ENCODE measurements at places on chromosomes 2 and 18. TPM values are rescaled to one million over a fixed set of nuclear protein-coding genes. Genes with fewer than 3 reads are reported as not detected.

Gene PGAP1
- 44.9 TPM for total RNA-seq

Gene GIGYF2
- 67.5 TPM for total RNA-seq

Gene GCG
- total RNA-seq: not detected

Gene CREG2
- total RNA-seq: not detected

Gene MARS2
- 13.7 TPM for total RNA-seq

Gene ACYP2
- 13.9 TPM for total RNA-seq

Gene HNRNPLL
- 50.5 TPM for total RNA-seq

Gene FBXO15
- 2.1 TPM for total RNA-seq

DNA sequence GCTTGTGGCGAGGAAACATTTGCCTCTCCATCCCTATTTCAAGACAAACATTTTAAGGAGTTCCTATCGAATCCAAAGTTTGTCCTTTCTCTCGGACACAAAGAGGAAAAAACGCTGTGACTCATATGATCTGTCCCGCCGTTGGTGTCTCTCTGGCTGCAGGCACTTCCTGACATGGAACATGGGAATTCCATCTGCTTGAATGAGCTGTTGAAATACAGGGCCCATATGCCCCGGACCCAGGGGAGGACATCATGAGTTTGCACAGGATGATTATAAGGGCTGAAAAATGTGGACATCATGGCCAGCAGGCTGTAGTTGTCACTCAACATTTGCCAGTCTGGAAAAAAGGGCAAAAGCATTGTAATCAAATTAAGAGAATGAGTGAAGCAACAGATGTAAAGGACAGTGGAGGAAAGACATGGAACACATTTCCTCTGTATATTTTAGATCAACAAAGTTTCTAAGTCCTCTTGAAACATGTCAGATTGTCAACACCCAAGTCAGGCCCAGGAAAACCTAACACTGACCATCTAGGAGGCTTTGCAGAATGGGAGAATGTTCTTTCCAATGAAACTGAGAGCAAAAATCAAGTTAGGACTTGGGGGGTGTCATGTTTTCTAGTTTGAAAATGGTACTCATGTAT is 103.2 kb upstream of the SMIM21 start:
- H3K4me3 ChIP-seq: no peak overlapping the region
- no peak for DNase-seq
- H3K4me1 ChIP-seq: no peaks in the 10 kb centered on the region

DNA sequence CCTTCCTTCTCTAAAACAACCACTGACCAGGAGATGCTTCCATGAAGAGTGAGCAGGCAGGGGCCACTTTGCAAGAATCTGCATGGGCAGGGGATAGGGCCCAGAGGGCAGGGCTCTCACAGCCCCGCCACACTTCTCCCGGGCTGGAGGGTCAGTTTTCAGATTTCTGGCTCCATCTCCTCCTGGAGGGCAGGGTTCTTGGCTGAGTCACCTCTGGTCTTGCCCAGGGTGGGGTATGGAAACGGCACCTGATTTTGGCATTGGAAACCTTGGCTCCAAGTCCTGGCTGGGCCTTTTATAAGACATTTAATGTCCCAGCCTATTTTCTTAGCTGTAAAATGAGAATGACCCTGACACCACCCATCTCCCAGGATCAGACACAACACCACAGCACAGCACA is 27.6 kb upstream of the ASPRV1 start:
- H3K4me1 ChIP-seq: peaks cover 4% of the 10 kb centered on the region
- no peak for DNase-seq
- H3K27me3 ChIP-seq: no peaks in the 10 kb centered on the region
- H3K27ac ChIP-seq: no peak overlapping the region
- H3K36me3 ChIP-seq: no peaks in the 10 kb centered on the region
- H3K4me3 ChIP-seq: no peak overlapping the region

DNA sequence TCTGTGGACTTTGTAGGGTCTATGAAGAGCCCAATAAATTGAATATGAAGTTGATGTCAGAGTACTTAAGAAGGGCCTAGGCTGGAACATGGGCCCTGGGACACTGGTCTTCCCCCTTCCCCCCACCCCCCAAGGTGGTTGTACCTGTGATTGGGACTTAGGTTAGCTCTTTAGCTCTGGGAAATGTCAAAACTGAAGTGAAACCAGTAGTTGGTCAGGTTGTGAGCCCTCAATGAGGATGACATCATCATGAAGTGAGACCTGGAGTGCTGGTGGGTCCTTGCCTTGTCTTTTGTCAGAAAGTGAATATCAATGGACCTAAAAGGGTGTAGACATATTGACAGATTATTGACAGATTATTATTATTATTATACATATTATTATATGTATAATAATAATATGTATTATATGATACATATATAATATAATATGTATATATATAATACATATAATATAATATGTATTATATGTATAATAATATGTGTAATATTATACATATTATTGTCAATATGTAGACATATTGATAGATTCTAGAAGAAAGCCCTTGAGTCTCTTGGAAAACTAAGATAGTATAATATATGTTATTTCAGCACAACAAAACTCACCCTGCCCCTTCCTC is 5.4 kb downstream of the MARS2 start:
- peaks cover 30% of the 10 kb centered on the region for H3K36me3 ChIP-seq
- no peaks in the 10 kb centered on the region for H3K27me3 ChIP-seq
- H3K4me3 ChIP-seq: no peak overlapping the region

- no peak for DNase-seq
- H3K4me3 ChIP-seq: no peak overlapping the region
- H3K36me3 ChIP-seq: no peaks in the 10 kb centered on the region
- H3K27ac ChIP-seq: no peak overlapping the region
- peaks cover 11% of the 10 kb centered on the region for H3K4me1 ChIP-seq
Observed at GRCh38 chr18:76456018-76456750, 38.9 kb downstream of the ZNF516 start.

DNA sequence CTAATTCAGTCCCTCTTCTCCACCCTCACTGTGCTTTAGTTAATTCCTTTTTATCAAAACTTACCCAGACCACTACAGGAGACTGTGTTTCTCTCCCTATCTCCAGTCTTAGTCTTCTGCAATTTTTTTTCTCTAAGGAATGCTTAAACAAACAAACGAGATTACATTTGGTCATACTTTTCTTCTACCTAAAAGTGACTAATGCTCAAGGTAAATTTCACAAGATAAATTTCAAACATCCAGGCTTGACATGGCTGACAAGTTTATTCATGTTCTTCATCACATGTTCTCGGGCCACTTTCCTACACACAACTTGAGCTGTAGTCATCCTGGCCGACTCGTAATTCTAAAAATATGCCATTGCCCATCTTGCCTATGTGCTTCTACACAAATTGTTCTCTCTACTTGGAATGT is 23.2 kb upstream of the ACSL3 start:
- no peak overlapping the region for H3K4me3 ChIP-seq
- peaks cover 14% of the 10 kb centered on the region for H3K4me1 ChIP-seq
- no peaks in the 10 kb centered on the region for H3K36me3 ChIP-seq
- H3K27me3 ChIP-seq: peaks cover 15% of the 10 kb centered on the region

GRCh38 chr2:219707496-219708285 is 80.3 kb downstream of the SLC4A3 start:
- H3K4me3 ChIP-seq: no peak overlapping the region
- H3K27ac ChIP-seq: no peak overlapping the region
- no peaks in the 10 kb centered on the region for H3K4me1 ChIP-seq

- H3K36me3 ChIP-seq: peaks cover 9% of the 10 kb centered on the region
- peak overlapping the region; percentile 94 for H3K4me3 ChIP-seq
- DNase-seq: peak; percentile 62
Observed at GRCh38 chr18:75207310-75208154, 1.4 kb downstream of the PTGR3 start.

- no peaks in the 10 kb centered on the region for H3K36me3 ChIP-seq
- no peak overlapping the region for H3K27ac ChIP-seq
- DNase-seq: no peak
- H3K4me1 ChIP-seq: no peaks in the 10 kb centered on the region
Observed at GRCh38 chr2:45280794-45281193, 271.5 kb upstream of the SIX2 start.

DNA sequence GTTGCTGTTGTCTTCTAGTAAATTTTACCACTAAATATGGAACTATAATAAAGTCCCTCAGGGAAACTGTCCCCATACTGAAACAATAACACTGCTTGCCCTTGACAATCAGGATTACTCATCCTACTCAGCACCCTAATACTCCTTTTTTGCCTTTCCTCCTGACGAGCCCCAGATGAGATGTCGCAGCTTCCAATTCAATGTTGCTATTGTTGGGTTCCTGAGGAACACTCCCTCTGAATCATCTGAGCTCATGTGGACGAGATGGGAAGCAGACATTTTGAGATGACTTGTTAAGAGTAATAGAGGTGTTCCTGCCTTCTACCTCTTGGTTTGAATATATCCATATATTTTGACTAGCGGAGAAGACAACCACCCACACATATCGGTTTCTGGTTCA is 187.8 kb upstream of the FAM98A start:
- H3K4me1 ChIP-seq: no peaks in the 10 kb centered on the region
- H3K27ac ChIP-seq: no peak overlapping the region
- no peak for DNase-seq
- H3K36me3 ChIP-seq: no peaks in the 10 kb centered on the region

GRCh38 chr2:82790206-82791021 is 1668.7 kb downstream of the SUCLG1 start:
- no peaks in the 10 kb centered on the region for H3K4me1 ChIP-seq
- no peaks in the 10 kb centered on the region for H3K36me3 ChIP-seq
- no peak overlapping the region for H3K27ac ChIP-seq
- H3K27me3 ChIP-seq: no peaks in the 10 kb centered on the region
- no peak overlapping the region for H3K4me3 ChIP-seq

DNA sequence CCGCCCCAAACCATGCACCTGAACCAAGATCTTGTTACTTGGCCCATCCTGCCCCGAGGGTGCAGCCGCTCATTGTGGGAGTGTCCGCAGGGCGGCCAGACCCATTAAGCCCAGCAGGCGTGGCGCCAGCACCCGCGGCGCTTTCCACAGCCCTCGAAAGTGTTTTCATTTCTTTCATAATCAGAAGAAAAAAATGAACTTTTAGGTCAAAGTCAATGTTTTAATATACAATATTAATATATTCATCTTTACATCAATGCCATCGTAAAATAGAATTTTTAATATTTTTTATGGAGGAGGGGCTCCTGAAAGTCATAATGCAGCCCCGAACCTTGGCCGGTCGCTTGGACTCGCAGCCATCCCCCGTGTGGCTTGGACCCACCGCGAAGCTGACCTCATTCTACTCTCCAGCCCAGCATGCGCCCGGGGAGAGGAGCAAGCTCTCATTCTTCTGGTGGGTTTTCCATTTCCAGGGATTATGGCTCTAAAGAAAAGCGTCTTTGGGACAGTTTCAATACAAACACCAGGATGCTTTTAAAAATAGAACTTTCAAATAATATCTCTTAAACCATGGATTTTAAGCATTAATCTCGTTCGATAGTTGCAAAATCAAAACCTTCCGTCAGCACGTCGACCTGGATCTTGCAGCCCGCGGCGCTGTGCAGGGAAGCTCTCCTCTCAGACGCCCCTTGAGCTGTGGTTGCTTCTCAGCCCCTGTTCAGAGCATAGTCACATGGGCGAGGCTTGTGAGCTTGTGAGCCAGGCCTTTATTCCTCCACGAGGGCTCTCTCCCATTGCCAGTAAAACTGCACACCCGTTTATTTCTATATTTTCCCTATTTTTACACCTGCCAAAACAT is 17.2 kb upstream of the ASB1 start:
- no peaks in the 10 kb centered on the region for H3K36me3 ChIP-seq
- no peak for DNase-seq
- H3K27me3 ChIP-seq: no peaks in the 10 kb centered on the region

DNA sequence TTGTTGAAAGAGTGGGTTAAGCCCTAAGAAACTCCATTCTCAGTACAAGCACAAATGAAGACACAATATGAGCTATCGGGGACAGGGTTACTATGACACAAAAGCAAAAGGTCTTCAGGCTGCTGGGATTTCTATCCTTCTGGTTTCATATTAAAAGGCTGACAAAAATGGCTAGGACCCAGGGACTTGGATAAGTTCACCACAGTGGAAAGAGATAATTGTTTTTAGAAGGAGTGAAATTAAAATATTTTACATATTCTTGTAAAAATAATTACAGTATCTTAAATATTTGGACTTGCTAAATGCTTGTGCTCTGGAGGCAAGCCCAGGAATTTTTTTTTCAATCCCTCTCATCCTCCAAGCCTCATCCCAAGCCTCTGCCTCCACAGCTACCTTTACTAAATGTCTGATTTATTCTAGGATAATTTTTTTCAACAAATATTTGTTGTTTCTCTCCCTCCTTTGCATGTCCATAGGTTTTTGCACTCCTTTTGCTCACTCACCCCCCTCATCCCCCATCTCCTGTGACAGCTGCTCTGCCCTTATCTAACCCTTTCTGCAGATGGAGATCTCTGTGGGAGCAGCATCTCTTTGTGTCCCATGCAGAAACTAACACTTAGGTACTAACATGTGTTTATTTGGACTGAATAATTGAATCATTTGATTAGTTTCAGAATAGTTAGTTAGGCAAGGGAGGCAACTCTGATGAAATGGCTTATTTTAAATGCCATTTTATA is 47.8 kb upstream of the NABP1 start:
- H3K4me1 ChIP-seq: peaks cover 20% of the 10 kb centered on the region
- H3K27ac ChIP-seq: no peak overlapping the region
- no peak overlapping the region for H3K4me3 ChIP-seq
- DNase-seq: no peak

GRCh38 chr2:118732432-118732831 is 115.0 kb downstream of the EN1 start:
- no peaks in the 10 kb centered on the region for H3K4me1 ChIP-seq
- H3K27me3 ChIP-seq: peaks cover 11% of the 10 kb centered on the region
- H3K4me3 ChIP-seq: no peak overlapping the region
- H3K36me3 ChIP-seq: no peaks in the 10 kb centered on the region
- no peak overlapping the region for H3K27ac ChIP-seq

DNA sequence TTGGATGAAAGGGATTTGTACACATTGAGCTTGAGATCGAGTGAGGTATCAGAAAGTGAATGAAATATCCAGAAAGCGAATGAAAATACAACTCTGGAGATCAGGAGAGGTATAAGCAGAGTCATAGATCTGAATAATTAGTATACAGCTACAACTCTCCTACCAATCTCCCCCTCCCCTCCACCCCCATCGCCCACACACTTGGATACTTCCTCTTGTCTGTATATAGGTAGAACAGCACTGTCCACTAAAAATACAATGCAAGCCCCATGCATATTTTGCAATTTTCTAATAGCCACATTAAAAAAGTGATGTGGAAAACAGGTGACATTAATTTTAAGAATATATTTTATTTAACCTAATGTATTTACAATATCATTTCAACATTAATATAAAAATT is 23.7 kb upstream of the WIPF1 start:
- DNase-seq: no peak
- H3K36me3 ChIP-seq: peaks cover 31% of the 10 kb centered on the region
- H3K4me1 ChIP-seq: peaks cover 63% of the 10 kb centered on the region
- H3K27me3 ChIP-seq: no peaks in the 10 kb centered on the region
- H3K27ac ChIP-seq: peak overlapping the region; percentile 44

- no peak for DNase-seq
- no peak overlapping the region for H3K4me3 ChIP-seq
- H3K36me3 ChIP-seq: no peaks in the 10 kb centered on the region
- no peak overlapping the region for H3K27ac ChIP-seq
- H3K27me3 ChIP-seq: no peaks in the 10 kb centered on the region
- H3K4me1 ChIP-seq: no peaks in the 10 kb centered on the region
Observed at GRCh38 chr2:107380912-107381311, 445.8 kb upstream of the RGPD4 start.

All from activated naive CD8-positive, alpha-beta T cell treated with anti-CD3 and anti-CD28 coated beads, Interleukin-2, amount 10 ng/mL, durations not matched to agents 7 days and 5 days (primary cell).